ENCODE measurements at places on chromosomes 4 and X.

DNA sequence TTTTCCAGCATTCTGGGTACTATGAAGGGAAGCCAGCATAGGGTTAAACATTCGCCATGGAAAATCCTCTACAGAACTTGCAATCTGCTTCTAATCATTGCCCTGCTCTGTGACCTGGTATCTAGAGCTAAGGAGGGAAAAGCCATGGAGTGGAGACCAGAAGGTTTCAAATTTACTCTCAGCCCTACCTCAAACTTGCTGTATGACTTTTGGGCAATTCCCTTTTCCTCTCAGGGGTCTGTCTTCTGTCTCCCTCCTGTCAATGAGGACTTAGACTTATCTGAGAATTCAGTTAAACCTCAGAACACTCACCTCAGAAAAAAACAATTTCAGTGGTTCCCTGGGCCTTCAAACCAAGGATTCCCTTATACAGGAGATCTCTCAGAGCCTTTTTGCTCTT is 29.1 kb downstream of the ARHGEF9 start:
- DNase-seq, result no peak

DNA sequence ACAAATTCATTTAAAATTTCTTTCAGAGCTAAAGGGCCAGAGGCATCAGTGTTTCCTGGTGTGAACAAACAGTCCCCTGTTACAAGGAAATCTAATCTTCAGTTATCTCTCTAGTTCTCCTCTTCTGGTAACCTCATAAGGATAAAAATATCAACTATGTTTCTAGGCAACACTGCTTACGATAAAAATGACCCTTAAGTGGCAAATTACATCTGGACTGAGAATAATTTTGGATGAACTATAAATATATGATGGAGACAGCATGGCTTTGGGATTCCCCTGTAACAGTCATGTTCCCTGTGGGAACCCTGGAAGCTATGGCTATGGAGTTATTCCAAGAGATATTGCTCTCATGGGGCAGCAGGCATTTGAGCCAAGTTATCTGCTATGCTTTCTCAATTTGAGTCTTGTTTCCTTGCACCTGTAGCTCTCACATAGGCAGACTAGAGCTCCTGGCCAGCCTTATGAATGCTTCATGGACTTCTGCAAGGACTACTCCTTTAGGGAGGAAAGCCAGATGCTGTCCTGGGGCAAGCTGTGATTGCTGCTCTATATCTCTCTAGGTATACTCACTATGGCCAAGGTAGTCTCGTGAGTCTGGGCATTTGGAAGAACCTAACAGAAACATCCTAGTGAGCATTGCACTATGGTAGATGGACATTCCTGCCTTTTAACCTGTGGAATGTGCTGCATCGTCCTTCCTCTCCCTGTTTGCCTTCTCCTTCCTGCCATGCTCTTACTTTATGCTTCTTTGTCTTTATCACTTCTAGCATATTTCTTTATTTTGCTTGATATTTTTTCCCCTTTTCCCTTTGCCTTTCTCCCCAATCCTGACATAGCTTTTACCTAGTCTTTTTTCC is 14.2 kb downstream of the C4orf33 start:
- DNase-seq, result no peak

GRCh38 chr4:25440478-25441030 is 63.5 kb downstream of the ANAPC4 start:
- no peak for DNase-seq

DNA sequence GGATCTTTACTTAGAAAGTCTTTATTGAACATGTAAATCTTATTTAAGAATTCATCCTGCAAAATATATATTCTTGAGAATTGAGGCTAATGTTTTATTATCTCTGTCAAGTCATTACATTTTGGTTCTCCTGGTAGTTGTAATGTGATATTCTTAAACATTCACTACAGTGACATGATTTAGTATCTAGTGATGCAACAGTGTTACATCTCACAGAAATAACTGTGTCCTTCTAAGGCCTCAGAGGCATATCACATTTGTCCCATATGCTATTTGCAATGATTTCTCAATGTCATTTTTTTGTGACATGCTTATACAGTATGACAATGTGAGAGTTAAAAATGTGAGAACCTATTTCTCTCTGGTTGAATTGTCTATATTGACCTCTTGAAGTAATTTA is 34.1 kb downstream of the PRRG1 start:
- no peak for DNase-seq

DNA sequence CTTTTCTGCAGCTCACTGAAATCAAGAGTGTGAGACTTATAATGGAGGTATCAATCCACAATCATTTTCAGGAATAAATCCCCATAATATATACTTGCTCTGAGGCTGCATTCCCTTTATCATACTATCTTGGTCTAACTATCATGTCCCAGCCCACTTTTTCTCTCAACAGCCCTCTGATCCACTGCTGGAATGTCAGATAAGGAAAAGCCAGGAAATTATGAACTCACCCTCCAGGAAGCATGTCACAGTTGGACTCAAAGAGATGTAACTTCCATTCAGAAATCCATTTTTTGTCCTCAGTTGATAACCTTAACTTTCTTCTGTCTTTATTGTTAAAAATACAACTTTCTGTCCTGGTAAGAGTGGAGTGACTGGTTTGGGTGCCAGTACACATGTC is 144.9 kb downstream of the PCDH19 start:
- no peak for DNase-seq

- no peak for DNase-seq
These were observed 14.5 kb upstream of the GTPBP6 start for GRCh38 chrX:332916-333610.
